ENCODE measurements at places on chromosomes 12 and 14.

DNA sequence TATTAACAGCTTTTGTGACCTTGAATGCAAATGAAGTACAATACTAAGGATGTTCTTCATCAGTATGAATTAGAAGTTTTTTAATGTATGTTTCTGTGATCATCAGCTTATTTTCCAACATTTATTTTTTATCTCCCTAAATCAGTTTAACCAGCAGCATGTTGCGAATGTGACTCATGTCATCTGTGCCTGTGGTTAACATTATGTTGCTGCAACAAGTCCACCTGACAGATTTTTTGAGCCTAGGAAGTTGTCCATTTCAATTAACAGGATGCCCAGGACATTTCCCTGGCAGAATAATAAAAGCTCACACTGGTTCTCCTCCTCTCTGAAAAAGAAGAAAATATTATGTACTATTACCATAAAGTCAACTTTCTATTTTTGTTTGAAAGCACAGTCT, 155.5 kb downstream of the SYT1 start:
- no peak for DNase-seq

DNA sequence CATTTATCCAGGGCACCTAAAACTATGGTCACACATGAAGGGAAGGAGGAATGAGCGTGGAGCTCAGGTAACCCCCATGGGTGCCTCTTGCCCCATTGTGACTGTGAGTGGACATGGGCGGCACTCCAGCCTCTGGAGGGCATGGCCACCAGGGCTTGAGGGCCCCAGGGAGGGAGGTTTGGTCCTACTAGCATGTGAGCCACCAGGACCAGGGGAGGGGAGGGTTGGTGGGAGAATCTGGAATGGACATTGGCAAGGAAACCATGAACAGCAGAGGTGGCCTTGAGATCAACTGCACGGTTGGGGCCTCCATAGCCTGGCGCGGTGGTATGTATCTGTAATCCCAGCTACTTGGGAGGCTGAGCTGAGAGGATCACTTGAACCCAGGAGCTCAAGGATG, 623.6 kb downstream of the AACS start:
- DNase-seq, result no peak

DNA sequence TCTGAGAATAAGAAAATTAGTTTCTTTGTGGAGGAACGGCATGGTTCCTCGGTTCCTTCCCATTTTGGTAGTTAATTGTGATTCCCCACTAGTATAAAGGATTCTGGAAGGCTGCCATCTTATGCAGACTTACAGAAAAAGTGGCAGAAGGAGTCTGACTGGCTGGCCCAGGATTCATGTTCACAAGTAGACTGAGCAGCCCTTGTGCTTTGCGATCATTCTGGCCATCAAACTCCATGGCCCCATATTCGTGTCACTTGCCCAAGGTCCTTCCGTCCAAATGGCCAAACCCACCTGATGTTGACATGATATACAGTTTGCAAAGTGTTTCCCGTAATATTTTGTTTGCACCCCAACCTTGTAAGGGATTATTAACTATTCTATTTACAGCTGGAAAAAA, 297.2 kb upstream of the AMIGO2 start:
- no peak for DNase-seq

- DNase-seq, result peak; percentile 84
Observed at GRCh38 chr12:132437943-132438700, 51.8 kb upstream of the FBRSL1 start.

GRCh38 chr12:145369-145960, 68.5 kb downstream of the SLC6A12 start:
- no peak for DNase-seq

DNA sequence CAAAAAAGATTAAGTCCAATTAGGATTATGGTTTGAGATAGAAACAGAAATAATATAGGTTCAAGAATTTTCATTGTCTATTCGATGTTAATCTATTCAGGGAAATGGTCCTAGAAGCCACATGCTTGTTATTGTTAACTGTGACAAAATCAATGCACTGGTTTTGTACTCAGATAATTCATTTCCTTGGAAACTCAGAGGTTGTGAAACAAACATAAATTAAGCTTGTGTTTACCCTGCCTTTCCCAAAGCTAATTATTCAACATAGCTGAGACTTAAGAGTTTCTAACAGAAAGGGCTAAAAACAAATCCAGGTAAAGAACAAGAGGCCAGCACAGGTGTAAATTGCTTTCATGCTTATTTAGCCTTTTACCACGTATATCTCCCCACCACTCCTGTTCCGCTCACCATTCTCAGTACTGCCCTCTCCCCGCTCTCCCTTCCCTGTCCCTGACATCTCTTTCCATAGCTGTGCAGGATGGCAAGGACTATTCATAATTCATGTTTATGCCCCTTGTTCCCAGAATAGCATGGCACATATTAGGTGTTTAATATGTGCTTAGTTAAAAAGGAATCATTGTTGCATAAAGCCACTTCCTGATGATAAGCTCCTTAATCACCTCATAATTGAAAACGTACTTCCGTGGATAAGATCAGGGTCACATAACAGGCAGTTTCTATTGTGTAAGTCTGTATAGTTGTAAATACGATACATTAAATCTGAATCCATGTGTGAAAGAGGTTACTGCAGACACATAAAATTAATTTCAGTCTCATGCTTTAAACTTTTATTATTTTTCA, 131.8 kb upstream of the USP15 start:
- DNase-seq, result no peak

DNA sequence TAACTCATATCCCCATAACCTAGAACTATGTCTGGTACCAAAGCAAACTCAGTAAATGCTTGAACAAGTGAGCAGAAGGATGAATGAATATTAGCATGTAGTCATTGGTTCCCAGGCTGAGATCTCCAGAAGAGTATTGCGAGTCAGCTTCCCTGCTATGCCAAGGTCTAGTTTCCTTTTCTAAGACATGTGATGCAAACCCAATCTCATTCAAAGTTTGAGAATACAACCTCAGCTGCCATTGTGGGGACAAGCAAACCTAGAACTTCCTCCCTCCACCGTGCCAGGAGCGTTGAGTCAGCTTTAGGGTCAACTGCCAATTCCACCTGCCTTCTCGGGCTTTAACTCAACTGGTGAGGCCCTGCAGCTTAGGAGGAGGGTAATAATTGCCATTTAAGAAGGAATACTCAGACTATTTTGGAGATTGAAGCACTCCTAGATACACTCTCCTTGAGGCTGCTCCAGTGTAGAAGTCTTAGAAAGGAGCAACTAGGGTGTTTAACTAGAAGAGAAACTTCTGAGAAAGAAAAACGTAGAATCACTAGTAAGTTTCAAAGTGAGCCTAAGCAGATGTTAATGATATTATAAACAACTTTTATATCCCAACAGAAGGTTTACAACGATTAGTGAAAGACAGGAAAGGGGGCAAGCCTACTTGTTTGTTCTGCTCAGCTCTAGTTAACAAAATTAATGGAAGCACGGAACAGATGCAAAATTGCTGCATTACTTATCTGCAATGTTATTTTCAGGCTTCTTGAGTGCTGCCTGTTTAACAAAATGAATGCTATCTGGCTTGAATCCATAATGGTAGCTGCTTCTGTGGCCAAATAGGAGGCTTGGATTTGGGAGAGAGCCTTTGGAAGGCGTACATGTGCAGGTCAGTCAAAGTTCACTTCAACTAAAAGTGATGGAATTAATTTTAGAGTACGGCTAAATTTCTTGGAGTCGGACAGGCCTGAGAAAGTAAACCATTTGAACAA, 96.9 kb downstream of the HELB start:
- DNase-seq, result no peak

DNA sequence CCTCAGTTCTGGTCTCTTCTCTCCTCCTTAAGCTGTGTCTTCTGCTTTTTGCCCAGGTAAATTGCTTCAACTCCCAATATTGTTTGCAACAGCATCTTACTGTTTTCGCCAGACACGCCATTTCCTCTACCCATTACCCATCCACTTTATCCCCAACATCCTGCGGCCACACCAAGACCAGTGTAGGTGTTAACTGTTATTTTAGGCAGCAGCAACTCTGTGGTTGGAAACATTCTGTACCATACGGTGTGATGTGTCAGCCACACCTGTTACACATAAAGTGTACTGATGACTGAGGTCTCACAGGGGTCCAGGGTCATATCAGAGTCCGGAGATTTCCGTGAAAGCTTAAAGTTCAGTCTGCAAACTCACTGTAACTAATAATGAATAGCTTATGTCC, 21.8 kb upstream of the KLRD1 start:
- no peak for DNase-seq

- DNase-seq, result no peak
Observed at GRCh38 chr14:21521501-21521900, 4.6 kb downstream of the SALL2 start.

DNA sequence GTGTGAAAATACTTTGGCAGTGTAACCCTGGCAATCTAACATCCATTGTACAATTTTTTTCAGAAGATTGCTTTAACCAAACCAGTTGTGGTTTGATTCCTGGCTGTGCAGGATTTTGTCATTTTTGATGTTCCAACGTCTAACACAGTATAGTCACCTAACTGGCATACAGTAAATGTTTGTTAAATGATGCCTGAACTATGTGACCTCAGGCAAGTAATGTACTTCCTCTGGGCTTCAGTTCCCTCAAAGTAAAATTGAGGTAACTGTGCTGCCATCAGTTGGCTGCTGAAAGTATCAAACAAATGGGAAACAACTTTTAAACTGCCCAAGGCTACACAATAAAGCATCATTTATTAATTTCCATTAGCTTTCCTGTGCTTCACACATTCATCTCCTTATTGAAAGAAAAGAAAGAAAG, 4.3 kb downstream of the TM7SF3 start:
- DNase-seq, result no peak

GRCh38 chr12:91613223-91613779, 430.7 kb upstream of the DCN start:
- DNase-seq, result no peak

Data from femur (tissue), 1 donor.